ENCODE measurements at places on chromosomes 13 and 19. TPM values are rescaled to one million over a fixed set of nuclear protein-coding genes. Genes with fewer than 3 reads are reported as not detected.

DNA sequence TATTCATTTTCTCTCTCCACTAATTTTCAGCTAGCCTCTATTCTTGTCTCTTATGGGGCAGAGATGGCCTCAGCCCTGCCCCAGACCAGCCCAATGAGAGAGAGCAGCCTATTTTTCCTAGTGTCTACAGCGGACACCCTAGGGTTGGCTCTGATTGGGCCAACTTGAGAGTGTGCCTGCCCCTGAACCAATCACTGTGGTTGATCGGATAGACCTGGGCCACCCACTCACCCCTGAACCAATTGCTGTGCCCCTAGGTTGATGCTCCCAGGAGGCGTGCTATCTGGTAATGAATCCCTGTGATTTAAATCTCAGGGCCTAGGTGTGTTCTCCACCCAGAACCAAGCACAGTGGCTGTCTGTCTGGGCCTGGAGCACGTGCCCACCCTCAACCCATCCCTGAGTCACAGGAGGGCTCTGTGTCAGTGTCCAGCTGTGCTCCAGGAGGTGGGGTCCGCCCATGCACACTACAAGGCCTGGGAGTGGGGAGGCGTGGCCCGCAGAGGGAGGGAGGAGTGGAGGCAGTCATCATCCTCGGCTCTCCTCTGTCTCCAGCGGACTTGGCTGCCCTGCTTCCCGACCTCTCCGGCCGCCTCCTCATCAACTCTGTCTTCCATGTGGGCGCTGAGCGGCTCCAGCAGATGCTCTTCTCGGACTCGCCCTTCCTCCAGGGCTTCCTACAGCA lies 14.9 kb upstream of the SCN1B start:
- DNase-seq = no peak

DNA sequence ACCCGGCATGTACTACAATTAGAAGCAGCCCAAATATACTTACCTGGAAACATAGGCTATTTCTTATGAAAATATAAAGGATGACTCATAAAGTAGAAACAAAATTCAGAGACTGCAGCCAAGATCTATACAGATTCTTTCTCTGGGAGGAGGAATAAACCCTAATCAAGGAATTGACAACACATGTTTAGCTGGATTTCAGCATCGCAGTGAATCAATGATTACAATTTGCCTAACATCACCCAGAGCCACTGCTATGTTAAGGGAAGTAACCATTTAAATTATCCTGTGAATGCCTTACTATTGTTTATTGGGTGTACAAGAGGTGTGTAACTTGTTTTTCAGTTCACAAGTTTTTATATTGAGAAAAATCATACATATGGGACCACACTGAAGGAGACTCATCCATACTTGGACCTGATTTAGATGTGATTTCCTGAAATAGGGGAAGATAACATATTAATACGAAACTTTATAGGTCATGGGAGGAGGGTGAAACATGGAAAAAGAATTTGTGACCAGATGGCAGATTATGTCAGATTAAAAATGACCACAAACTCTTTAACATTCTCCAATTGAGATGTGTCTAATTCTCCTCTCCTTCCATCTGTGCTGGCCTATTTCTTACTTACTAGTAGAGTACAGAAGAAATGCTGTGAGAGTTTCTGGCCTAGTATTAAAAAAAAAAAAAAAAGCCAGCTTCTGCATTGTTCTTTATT lies 1168.4 kb downstream of the SLITRK1 start:
- DNase-seq = no peak

DNA sequence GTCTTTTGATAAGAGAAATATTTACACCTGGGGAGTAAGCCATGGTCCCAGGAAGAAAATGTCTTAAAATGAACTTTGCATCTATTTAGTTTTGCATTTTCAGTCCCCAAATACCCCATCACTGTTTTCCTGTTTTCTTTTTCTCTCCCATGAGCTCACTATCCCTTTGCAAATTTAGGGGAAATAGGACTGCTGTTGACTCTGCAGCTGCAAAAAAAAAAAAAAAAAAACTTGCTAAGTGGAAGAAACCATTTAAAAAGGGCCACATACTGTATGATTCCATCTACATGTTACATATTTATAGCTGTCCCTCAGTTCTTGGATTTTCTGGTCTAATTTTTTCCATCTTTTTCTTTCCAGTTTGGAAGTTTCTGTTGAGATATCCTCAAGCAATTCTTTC lies 98.2 kb upstream of the SERP2 start:
- no peak for DNase-seq

DNA sequence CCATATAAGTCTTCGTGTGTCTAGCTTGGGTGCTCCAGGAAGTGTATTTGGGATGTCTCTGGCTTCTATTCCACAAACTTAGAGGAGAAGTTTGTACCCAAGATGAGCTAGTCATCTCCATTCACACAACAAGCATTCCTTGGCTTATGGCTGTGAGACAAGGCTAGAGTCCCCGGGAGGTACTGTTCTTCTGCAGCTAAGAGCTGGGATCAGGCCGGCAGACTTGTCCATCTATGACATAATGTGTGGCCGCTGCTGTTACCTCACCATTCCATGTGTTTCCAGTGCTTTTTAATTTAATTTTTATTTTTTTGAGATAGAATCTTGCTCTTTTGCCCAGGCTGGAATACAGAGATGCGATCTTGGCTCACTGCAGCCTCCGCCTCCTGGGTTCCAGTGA lies 20.7 kb downstream of the GATAD2A start:
- DNase-seq = no peak

- no peak for DNase-seq
Observed at GRCh38 chr13:23754997-23755396, 134.2 kb downstream of the MIPEP start.

DNA sequence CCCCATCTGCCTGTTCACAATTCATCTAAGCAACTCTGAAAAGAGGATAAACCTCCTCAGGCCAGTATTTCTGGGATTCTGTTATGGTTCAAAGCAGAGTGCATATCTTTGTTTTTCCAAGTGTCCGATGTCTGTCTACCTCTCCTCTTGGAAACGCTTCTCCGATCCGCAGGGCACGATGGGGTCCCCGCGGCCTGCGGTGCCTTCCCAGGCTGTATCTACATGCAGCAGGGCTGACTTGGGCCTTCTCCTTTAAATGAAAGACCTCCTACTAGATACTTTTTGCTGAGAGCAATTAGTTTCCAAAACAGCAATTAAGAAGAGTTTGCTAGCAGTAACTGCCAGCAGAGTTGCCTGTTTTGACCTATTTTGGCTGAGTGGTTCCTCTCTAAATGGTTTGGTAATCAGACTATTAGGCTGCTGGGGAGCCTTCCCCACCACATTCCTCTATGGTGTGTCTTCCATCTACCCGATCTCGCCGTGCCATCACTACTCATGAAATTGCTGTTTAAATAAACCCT lies 23.5 kb downstream of the COL4A2 start:
- no peak for DNase-seq

RTBDN gene
- total RNA-seq = not detected

DNA sequence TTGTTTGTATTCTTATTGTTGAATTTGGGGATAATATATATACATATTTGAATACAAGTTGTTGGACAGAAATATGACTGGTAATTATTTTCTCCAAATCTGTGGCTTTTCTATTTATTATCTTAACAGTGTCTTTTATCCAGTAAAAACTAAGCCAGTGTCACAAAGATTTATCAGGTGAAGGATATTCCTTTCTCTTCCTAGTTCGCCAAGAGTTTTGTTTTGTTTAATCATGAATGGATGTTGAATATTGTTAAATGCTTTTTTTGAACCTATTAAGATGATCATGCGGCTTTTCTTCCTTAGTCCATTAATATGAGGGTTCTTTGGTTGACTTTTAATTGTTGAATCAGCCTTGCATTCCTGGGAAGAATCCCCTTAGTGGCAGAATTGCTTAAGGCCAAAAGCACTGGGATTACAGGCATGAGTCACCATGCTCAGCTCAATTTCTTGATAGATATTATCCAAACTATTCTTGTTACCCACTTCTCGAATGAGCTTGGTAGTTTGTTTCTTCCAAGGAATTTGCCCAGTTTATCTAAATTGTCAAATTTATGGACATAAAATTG lies 53.3 kb downstream of the TEX26 start:
- DNase-seq = no peak

Data from pancreas (tissue), 10 donors.